ENCODE measurements at places on chromosomes 12 and 14.

DNA sequence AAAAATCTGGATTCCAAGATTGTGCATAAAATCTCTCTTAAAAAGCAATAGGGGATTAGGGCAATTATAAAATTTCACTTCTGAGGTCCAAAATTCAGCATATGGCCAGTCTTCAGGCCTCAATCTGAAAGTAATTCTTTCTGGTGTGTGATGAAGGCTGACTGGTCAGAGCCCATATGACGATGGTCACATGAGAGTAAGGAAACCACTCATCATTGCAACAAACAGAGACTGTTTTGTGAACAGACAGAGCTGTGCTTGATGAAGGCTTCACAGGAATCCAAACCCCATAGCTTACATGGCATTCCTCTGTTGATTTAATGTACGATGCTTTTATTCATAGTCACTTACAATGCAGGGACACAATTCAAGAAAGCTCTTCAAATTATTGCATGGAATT, 238.1 kb downstream of the APAF1 start:
- DNase-seq: no peak

GRCh38 chr12:6632026-6632983, 3.5 kb downstream of the LPAR5 start:
- DNase-seq: no peak

DNA sequence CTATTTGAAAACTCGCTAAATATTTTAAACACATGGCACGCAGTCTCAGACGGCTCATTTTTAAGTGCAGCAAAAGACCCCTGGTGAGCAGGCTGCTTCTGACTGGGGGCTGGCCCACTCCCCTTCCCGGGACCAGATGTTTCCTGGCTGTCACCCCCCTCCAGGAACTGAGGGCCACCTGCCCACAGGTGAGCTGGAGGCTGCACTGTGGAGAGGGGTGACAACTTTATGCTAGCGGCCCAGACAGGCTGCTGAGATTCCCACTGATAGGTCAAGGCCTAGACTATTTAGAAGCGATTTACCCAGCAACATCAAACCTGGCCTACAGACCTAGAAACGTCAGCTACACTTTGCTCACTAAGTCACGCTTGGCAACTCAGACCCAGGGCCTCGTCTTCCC, 92.1 kb downstream of the BCL11B start:
- DNase-seq: no peak

DNA sequence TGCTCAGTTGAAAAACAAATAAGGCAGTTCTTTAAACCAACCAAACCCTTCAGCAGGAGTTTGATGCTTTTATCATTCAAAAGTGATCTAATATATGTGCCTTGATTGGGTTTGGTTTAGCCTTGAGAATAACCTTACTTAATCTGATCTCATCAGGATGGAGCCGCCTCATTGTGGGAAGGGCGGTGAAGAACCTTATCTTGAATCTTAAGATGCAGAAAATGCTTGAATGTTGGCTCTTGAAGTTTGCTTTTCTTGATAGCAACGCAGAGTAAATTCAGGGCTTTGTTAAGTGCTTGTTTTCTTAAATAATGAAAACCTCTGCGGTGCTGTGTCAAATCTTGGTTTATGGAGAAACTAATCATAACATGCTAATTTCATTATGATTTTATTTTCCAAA, 138.2 kb downstream of the MON2 start:
- DNase-seq: peak; percentile 31

DNA sequence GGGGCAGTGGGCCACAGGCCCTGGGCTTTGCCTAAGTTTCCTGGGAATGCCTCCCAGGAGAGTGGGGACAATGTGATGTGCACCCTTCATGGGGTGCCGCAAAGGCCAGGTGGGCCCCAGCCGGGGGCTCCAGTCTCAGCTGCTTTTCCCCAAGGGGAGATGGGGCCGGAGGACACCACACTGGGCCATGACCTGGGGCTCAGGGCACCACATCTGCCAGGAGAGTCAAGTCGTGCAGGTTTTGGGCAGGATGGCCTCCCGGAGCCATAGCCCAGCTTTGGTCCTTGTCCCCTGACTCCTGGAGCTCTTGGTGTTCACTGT, 12.2 kb downstream of the HIP1R start:
- DNase-seq: no peak

DNA sequence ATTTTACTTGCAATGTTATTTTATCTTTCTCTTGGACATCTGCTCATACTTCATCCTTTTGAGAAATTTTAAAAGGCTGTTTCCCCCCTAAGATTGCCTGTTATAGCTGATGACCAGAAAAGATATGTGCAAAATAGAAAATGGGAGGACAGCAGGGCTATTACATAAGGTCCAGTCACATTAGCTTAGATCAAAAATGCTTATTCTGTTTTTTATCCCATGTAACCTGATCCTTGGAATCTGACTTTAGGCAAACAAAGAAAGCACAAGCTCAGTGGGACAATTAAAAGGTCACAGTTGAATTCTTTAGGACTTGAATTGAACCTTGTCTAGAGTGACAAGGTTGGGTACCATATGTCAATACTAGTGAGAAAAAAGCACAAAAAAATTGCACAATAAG, 65.1 kb upstream of the TRHDE start:
- DNase-seq: no peak

DNA sequence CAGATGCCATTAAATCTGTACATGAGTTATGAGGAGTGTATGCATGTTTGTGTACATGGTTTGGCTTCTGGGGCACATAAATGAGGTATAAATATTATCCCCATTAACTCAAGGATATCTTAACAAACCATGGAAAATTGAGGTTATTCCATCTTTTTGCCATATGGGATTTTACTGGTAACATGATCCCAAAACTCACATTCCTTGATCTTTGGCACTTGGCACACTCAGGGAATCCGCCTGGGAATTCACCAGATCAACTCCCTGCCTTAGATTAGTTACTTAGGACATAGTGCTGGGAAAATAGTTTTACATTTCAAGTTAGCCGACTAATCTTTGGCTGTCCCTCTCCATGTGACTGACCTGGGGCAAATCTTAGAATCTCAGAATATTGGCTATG, 16.9 kb downstream of the CDKN1B start:
- no peak for DNase-seq

DNA sequence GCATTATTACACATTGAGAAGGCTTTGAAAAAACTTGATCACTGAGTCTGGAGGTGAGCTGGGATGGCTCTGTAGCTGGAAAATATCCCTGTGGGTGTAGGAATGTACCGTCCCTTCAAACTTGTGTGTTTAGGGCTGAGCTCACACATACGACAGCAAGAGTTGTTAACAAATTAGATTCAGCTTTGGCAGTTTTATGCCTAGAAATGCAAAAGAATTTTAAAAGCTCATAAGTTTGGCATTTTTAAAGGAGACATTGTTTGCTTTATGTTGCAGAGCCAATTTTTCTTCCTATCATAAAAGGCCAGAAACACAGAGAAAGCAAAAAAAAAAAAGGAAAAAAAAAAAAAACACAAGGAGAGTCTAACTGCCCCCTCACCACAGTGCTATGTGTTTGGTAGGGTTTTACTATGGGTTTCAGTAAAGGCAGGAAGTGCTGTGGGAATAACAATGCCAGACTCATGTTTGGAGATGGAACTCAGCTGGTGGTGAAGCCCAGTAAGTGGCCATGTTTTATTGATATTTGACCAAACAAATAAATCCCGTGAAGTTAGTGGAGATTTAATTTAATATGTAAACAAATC, 78.4 kb downstream of the DAD1 start:
- peak; percentile 68 for DNase-seq

- DNase-seq: peak; percentile 45
These were observed 60.4 kb upstream of the FAR2 start for GRCh38 chr12:29088611-29089219.

GRCh38 chr12:116194935-116195431, 82.5 kb downstream of the MED13L start:
- DNase-seq: no peak

GRCh38 chr14:88683119-88683518, 109.6 kb downstream of the EML5 start:
- DNase-seq: no peak

- DNase-seq: no peak
These were observed 609.0 kb upstream of the LMO3 start for GRCh38 chr12:17214929-17215328.

DNA sequence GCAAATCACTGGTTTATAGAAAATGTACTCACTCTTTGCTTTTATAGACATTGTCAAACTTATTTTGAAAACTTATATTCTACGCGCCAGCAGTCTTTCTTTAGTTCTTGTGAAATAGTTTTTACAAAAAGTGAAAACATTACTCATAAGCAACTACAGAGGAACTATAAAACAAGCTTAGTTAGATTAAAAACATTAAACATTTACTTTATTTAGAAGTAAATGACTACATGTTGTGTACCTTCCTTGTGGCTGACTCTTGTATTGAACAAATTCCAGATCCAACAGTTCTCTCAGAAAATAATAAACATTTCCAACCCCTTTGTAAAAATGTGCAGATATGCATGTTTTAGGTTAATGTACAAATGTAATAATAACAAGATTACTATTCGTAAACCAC, 198.5 kb downstream of the SOX5 start:
- DNase-seq: no peak

- DNase-seq: no peak
These were observed 255.0 kb upstream of the NPAS3 start for GRCh38 chr14:32683679-32684078.

DNA sequence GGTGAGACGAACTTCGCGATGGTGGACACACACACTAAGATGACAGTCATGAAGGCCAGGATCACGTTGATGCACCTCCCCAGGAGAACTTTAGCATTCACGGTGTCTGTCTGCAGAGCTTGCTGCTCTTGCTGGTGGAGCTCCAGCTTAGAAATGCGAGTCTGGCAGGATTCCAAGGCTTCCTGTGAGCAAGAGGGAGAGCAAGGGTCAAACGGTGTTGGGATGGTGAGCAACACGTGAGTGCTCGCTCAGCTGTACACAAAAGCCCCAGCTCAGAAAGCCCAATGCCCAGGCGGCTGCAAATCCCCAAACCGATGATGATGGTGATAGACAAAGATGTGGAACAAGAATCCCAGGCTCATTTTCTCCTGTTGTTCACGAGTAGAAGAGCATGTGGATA, 78.8 kb downstream of the TMCC3 start:
- peak; percentile 92 for DNase-seq

DNA sequence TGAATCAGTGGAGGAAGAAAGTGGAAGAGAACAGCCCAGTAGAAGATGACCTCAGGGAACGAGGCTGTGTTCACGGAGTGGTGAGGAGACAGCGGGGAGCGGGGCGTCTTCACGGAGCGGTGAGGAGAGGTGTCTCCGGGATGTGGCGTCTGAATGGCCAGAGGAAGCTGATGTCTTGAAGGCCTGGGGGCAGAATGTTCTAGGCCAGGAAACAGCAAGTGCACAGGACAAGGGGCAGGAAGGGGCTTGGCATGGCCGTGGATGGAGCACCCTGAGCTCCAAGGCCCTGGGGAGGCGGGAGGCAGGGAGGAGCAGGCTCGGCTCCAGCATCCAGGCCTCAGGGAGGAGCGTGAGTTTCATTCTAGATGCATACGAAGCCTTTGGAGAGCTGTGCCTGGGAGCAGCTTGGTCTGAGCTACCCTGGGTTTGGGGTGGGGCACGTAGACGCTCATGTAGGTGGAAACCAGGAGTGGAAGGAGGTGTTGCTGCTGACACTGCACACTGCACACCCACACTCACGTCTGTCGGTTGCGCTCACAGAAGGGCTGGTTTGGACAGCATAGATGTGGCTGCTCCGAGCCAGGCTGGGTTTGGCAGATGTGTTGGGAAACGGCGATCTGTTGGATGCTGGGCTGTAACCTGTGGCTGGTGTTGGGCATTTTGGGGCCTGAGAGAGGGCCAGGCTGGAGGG, 131.6 kb downstream of the ADGRD1 start:
- DNase-seq: no peak

- no peak for DNase-seq
These were observed 649 bp downstream of the AQP6 start for GRCh38 chr12:49973361-49973830.

DNA sequence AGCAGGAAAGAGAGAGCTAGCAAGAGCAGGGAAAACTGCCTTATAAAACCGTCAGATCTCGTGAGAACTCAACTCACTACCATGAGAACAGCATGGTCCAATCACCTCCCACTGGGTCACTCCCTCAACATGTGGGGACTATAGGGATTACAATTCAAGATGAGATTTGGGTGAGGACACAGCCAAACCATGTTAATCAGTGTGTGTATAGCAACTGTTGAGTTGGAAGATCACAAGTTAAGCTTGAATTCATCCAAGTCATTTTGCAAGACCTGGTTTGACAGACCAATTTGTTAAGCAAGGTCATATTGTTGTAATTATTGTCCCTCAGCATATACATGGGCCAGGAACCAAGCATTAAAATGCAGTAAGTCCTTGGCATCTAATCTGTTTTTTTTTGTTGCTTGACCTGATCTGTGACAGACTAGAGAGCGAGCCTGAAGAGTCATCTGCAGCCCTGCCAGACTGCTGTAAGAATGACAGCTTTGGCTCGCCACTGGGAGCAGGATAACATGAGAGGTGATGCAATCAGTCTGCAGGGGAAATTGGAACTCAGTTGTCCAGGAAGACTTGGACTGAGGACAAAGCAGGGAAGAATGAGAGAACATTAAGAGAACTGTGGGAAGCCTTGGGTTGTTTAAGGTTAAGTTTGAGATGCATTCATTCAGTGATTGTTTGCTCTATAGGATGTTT, 297.6 kb upstream of the SEL1L start:
- peak; percentile 25 for DNase-seq

- no peak for DNase-seq
These were observed 86.8 kb downstream of the SPRING1 start for GRCh38 chr12:116651089-116651488.

DNA sequence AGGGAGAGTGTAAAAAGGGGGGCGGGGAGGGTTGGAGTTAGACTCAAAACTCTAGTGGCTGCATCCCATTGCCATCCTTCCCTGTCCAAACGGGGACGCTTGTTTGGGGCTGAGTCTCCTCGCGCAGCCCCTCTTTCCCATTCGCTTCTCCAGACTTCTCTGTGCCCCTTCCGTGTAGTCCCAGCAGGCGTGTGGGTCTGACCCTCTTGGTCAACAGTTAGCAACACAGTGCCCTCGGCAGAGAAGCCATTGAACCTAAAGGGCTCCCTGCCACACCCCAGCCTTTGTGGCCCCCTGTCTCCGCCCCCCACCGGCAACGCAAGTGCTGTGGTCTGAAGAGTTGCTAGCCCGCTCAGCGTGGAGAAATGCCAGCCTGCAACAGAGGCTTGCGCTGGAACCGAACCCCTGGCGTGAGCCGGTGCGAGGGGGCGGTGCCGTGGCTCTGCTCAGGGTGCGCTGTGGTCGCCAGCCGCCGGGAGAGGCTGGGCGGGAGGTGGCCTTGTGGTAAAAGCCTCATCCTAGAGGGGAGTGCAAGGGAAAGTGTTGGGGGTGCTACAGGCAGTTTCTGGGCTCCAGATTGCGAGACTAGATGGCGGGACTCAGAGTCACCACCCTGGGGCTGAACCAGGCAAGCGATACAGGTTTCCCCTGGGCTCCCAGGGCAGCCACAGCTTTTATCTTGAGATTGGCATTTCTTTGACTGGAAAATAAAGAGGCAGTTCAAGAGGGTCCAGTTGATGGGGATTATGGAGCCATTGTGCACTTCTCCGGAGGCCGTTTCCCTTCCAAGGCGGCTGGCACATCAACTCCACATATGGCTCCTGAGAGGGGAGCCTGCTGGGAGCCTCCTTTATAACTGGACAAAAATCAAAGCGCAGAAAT, 2.1 kb downstream of the PLXNC1 start:
- DNase-seq: no peak

- no peak for DNase-seq
These were observed 41.6 kb downstream of the FBXO21 start for GRCh38 chr12:117148642-117149041.
